NCI-H774 (cell line): ENCODE measurements at places on chromosomes 1 and 21.

- no peak for DNase-seq
These were observed 40.9 kb downstream of the IFI44 start for GRCh38 chr1:78690516-78690915.

- DNase-seq: no peak
These were observed 41.6 kb upstream of the SEC16B start for GRCh38 chr1:178011465-178011828.

GRCh38 chr1:222546091-222546490, 1.8 kb downstream of the HHIPL2 start:
- DNase-seq: no peak

GRCh38 chr1:48859456-48859855, 82.8 kb upstream of the BEND5 start:
- peak; percentile 43 for DNase-seq

GRCh38 chr21:26641062-26641461, 68.0 kb upstream of the CYYR1 start:
- DNase-seq: no peak

DNA sequence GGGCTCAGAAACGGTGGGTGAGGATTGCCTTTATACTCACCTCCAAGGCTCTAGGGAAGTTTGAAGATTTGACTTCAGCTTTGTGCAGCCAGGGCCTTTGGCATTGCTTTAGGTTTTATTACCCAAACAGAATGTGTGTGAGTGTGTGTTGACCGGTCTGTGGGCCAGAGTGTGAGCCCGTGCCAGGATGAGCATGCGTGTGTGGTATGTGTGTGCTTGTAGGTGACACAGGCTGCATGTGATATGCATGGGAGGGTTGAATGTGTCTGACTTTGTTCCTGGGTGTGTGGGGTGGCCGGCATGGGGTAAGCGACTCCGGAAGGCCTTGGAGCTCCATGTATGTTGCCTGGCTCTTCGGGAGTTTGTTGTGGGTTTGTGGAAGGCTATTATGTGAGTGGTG, 160.5 kb downstream of the FOXD2 start:
- DNase-seq: no peak
